ENCODE measurements at places on chromosomes 7 and 10.

GRCh38 chr7:71682841-71683781 is 551.2 kb downstream of the GALNT17 start:
- DNase-seq: no peak

- no peak for DNase-seq
Measured at GRCh38 chr10:6771331-6771730, 191.3 kb upstream of the PRKCQ start.

DNA sequence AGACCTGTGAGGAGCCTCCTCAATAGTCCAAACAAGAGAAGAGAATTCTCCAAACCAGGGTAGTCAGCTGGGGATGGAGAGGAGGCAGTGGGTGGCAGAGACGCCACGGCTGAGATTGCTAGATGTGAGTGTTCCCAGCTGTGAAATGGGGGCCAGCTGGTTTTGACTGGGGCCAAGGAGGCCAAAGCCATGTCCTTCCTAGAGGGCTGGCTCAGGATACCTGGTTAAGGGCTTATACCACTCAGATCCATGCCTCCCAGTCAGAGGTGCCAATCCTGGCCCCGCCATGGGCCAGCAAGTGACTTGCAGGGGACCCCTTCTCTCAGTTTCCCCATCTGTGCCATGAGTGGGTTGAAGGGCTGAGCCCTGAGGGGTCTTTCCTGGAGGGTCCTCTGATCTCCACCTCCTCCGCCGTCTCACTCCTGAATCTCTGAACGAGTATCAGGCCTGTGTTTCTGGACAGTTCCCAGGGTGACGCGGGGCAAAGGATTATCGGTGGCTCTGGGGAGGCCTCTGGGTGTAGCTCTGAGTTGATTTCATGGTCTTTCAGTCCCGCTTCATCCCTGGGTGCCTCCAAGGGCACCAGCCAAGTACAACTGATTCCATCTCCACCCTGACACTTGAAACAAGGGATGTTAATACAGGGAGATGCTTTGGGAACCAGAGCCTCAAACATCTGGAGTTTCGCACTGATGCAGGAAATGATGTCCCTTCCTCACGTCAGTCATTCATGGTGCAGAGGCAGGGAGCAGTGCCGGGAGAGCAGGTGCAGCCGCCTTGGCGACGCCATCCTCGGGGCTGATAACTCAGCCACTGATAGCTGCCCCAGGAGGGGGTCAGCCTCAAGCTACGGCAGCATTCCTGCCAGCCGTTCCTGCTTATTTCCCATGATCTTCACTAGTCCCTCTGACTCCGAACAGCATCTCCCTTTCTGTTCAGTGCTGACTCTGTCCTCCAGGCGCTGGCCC is 126.7 kb downstream of the RGS10 start:
- no peak for DNase-seq

DNA sequence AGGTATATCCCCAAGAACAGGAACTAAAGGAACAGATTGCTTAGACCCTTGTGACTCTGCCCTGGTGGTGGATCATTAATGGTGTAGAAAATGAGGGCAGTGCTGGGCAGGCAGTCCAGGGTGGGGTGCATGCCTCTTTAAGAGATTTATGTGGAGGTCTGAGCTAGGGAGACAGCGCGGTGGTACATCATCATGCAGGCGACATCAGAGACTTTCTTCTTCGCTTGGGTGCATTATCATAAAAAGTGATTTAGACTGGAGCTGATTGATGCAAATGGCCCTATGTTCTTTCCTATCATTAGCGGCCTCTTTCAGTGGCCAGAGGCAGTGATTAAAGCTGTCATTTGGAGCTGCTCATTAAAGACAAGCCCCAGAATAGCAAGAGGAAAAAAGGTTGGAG is 519.1 kb upstream of the GALNT17 start:
- DNase-seq: no peak

GRCh38 chr10:100733329-100733728 is 12.1 kb upstream of the PAX2 start:
- no peak for DNase-seq

DNA sequence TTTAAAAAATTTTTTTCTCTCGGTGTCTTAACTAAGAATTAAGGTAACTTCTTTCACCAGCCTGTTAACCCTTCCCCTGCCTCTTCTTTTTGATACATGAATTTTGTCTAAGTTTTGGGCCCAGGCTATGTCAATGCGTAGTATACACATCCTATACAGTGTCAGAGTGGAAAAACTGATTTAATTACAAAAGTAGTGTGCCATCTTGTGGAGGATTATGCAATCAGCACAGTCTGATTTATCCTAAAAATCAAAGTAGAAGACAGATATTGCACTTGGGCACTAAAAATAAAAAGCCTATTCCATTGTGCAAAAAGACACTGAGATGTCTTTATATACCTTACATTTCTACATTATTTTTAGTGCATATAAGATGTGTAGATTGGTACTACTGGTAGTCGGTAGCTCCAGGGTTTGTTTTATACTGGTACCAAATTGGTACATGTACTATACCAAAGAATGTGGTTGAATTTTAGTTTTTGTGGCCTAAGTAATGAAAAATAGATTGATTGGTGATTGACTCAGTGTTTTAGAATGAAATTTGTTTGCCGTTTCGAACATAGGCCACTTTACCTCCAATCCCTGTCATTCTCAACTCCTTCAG is 96.6 kb downstream of the MKLN1 start:
- no peak for DNase-seq

- no peak for DNase-seq
Measured at GRCh38 chr10:89588671-89589070, 53.3 kb upstream of the SLC16A12 start.

DNA sequence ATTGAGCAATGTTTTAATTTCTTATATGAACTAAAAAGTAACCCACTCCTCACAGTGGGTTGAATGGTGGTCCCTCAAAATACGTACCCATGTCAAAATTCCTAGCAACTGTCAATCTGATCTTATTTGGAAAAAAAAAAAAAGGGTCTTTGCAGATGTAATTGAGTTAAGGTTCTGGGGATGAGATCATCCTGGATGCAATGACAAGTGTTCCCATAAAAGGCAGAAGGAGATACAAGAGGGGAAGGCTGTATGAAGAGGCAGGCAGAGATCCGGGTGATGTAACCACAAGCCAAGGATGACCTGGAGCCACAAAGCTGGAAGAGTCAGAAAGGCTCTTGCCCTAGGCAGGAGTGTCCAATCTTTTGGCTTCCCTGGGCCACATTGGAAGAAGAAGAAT is 516.3 kb upstream of the MKI67 start:
- DNase-seq: no peak

DNA sequence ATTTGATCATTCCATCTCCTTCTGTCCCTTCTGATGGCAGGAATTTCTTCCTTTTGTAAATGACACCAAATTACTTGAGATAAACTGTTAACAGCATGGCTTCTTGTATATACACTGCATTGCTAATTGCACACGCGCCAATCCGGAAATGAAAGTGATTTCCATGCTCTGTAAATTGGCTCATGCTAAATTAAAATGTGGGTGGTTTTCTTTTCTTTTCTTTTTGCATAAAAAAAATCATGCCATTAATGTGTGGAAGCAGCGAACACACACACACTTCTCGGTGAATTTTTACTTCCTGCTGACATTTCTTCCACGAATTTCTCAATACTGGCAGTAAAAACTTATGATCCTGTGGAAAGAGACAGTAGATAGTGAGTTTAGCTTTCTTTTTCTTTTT is 123.1 kb upstream of the CCDC6 start:
- no peak for DNase-seq

DNA sequence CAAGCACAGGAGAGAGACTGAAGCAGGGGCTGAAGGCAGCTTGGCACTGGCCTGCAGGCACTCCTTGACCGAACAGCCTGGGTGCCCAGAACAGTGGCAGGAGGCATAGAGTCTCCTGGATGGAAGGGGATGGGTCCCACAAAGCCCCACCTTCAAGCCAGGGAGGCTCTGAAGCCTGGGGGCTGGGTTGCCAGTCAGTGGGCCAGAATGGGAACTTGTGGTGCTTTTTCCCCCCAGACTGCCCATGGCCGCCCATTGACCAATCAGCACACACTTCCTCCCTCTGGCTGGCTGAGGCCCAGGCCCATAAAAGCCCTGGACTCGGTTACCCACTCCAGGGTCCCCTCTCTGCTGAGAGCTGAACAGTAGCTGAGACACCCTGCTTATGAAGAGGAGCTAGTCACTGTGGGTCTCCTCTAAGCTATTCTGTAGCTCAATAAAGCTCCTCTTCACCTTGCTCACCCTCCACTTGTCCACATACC is 109.6 kb downstream of the ELAPOR2 start:
- DNase-seq: no peak

- peak; percentile 4 for DNase-seq
Measured at GRCh38 chr7:77940647-77941046, 142.1 kb downstream of the PHTF2 start.

- no peak for DNase-seq
Measured at GRCh38 chr10:84375881-84376280, 47.5 kb downstream of the CCSER2 start.

DNA sequence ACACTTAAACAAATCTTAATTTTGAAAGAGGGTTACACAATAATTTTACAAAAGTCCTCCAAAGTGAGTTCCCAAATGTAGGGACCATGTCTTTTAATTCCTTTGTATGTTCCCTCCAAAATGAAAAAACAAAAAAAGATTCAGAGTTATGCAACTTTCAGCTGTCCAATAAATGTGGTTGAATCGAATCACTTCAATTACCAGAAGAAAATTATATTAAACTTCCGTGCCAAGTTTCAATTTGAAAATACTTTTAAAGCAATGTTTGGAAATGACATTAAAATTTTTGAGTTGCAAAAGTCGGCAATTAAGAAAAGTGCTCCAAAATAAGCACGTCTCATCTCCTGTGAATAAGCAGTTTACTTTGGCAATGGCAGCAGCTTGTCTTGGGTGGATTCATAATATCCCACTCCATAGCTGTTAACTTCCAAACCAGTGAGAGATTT is 60.3 kb upstream of the C1GALT1 start:
- DNase-seq: peak; percentile 11

DNA sequence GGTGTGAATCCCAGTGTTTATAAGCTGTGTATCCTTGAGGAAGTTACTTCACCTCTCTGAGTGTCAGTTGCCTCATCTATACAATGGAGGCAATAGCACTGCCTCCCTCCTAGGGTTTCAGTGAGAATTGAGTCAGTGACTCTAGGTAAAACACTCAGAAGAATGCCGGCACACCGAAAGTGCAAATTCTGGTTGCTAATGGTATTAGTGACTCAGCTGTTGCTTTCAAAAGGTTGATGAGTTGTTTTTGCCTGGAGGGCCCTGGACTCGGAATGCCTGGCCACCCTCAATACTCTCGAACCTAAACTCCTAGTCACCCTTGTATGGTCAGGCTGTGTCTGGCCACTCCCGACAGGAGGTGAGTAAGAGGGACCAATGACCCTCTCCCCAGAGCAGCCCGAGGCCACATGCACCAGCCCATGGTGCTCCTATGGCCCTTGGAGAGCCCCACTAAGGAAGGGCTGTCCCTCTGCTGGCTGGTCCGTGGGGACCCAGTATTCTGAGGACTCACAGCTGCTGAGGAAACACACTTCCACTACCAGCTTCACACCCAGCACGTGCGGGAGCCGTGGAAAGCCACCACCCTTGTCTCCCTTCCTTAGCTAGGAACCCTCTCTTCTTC is 60.2 kb downstream of the CALML3 start:
- DNase-seq: no peak

GRCh38 chr7:136403591-136403990 is 426.4 kb upstream of the MTPN start:
- DNase-seq: no peak

GRCh38 chr10:58384544-58384998 is 639 bp upstream of the TFAM start:
- DNase-seq: no peak
